NCI-H774 (cell line): ENCODE measurements at places on chromosomes 12 and 14.

DNA sequence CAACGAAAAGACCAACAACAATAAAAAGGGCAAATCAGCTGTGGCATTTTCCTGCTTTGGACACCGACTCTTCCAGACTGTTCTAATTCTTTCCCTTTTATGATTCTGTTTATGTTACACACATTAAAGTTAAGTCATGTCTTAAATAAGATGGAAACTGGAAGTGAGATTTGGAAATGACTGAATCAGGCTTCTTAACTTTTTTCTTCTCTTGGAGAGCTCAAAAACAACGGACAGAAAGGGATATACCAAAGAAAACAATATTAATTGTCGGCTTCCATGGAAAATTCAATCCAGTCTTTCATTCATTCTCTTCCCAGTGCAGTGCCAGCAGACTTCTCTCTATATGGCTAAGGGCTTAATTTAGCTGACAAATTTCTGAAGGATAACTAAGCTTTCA, 214.9 kb upstream of the DDHD1 start:
- no peak for DNase-seq

GRCh38 chr12:105226219-105226618, 9.8 kb downstream of the APPL2 start:
- DNase-seq: no peak

DNA sequence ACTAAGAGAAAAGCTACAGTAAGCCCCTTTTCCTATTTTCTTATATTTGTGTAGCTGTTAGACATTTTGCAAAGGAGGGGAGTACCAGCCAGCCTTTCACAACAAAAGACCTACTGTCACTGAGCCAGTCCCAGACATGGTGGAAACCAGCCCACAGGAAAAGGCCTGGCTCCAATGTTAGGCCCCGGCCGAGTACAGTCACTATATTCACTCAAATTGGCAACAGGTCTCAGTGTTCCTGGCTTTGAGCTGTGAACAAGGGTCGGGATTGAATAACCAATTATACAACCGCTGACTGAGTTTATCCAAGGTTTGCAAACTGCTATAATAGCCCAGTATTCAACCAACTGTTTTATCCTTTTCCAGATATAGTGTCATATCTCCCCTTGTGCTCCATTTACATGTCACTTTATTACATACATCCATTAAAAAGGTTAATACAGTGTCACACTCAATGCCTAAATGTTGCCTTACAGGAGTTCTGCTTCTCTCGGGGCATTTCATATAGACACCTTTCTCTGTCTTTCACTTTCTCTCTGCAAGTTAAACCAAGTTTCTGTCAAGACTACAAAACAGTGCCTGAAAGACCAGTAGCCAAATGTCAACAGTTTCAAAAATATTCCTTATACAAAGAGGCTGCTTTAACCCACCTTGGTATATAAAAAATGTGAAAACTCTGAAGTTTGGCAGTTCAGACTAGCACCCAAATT, 178.1 kb downstream of the SOX5 start:
- no peak for DNase-seq

DNA sequence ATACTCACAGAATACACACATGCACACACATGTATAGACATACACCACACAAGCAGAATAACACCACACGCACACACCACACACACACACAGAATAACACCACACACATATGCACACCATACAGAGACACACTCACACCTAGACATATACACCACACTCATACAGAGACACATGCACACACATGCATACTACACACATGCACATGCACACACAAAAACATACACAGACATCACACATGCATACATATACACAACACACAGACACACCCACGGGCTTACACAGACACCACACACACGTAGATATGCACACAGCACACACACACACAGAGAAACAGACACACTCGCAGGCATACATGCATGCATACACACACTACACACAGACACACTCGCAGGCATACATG, 49.7 kb downstream of the NTF3 start:
- no peak for DNase-seq

DNA sequence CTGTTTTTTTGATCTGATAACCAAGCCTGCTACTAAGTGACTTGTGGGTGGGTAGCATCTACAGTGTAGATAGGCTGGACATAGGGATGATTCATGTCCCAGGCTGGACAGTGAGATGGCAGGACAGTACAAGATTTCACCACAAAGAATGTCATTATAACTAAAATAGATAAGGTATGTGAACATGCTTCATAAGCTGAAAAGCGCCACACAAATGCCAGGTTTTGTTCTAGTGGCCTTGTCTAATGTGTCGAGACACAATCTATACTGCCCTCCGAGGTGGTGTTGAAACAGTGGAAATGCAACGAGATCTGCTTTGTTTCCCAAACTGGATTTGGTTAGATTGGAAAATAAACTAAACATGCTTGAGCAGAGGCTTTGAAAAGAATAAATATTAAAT, 4.4 kb downstream of the LGALS3 start:
- DNase-seq: no peak
